NCI-H510A (cell line): ENCODE measurements at places on chromosomes 3 and 15.
A peak's percentile ranks its signal among the peaks of the same experiment; 100 is the strongest.

DNA sequence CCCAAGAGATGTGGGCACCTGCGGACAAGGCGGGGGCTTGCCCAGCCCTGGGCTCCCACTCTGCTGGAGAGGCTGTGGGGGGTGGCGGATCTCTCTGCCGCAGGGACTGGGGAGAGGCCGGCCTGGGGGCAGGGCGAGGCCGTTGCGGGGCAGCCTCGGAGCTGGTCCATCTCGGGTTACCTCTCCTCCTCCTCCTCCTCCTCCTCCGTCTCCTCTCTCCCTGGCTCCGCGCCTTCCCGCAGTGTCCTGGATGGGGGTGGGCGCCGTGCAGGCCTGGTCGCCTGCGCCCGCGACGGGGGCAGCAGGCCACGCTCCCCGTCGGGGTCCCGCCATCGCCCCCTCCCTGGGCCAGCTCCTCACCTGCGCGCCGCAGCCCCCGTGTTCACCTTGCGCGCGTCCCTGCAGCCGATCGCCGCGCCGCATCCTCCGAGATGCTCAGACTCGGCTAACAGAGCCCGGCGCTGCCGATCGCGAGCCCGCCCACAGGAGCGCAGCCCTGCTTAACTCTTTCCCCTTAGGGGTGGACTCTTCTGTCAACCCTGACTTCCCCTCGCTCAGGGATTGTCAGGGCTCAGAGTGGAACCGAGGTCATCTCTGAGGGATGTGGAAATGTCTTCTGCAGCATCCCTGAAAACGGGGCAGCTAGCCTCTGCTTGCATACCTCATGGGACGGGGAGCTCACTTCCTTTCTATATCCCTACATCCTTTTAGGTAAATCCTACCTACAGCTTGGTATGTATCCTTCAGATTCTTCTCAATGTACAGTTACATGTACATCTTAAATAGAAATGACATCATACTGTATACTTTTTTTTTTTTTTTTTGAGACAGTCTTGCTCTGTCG is at the start of gene PRRT3:
TSS of gene PRRT3 (minus strand) at position 447 of the 844 bp plus-strand sequence. CDS start 2,293 bp downstream, outside the sequence.
- DNase-seq, result no peak

DNA sequence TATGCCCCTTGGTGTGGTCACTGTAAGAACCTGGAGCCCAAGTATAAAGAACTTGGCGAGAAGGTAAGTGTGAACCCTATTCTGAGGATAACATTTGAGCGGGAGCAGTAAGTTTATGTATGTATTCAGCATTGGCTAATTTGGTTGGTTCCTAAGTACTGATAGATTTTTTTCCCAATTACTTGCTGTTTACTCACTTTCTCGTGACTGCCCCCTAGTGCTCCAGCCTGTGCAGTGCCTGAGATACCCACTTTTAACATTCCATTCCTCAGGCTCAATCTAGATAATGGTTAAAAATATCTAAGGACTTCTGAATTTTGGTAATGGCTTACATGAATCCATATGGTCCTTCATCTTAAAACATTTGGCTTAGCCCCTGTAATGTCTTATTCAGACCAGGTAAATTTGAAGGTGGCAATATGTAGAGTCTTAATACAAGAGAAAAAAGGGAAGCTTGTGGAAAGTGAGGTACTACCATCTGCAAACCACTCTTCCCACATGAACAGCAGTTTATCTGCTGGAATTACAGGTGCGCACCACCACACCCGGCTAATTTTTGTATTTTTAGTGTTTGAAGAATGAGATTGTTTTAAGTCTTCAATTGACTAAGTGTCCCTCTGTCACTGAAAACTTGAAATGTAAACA is 7.1 kb downstream of the ELL3 start:
- DNase-seq, result no peak

GRCh38 chr15:34952481-34952880 is 17.1 kb downstream of the AQR start:
- no peak for DNase-seq

DNA sequence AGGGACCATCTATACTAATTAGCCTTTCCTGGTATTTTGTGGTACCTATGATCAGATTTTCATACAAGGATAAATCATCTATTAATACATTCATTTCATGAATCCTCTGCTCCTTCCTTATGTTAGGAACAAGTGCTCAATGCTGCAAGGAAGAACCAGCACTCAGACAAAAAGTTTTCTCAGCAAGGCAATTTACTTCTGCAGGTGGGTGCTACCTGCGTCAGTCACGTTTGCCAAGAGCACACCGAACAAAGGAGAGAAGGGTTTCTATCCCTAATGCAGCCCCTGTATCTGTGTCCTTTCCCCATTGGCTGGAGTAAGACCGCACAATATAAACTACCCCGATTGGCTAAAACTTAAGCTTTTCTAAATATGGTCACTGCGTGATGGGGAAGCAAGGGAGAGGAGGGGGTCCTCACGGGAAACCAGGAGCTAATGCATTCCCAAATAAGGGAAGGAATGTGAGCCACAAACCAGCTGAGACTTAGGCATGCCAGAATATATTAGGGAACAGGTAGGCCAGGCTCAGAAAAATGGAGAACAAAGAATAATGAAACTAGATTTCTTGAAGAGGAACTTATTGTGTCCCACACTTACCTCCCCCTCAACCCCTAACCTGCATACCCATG is 76.5 kb downstream of the AQR start:
- DNase-seq, result no peak

DNA sequence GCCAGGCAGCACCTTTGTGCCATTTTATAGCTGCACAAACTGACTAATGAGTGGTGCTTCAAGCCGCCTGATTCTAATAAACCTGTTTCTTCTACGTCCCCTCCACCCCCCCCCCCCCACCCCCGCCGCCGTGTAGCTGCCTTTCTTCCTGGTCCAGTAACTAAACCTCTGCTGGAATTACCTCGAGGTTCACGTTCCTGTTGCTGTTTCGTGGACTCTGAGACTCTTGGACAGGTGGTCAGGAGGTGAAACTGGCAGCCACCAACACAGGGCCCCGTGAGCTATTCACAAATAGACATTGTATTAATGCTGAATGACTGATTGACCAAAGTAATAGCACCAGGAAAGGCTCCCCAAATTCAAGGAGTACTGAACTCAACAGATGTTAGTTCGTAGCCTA is 73.9 kb downstream of the TRIM69 start:
- no peak for DNase-seq

DNA sequence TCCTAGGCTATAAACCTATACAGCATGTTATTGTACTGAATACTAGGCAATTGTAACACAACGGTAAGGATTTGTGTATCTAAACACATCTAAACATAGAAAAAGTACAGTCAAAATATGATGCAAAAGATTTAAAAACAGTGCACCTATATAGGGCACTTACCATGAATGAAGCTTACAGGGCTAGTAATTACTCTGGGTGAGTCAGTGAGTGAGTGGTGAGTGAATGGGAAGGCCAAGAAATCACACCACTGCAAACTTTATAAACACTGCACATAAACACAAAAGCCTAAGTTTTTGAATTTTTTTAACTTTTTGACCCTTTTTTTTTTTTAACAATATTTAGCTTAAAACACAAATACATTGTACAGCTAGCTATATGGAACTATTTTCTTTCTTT is 204.7 kb upstream of the CTNNB1 start:
- no peak for DNase-seq

- no peak for DNase-seq
Measured at GRCh38 chr3:112811131-112811884, 35.4 kb downstream of the CD200R1L start.

DNA sequence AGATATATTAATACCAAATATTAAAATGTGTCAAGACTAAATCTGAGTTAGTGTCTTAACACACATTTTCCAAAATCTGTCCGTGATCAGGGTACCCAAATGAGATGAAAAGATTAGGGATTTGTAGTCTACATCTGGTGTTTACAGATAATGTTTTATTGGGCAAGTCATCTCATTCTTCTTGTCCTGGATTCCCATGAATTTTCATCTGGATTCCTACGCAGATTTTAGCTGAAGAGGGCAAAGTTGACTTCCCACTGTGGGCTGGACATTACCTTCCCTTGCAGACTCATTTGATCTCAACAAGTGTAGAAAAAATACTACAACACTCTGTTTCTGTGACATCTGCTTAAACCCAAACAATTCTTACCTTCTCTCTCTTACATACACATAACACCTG is 79.1 kb downstream of the CEP63 start:
- DNase-seq, result no peak

- DNase-seq, result no peak
Measured at GRCh38 chr15:69039516-69040225, 25.2 kb downstream of the NOX5 start.

GRCh38 chr15:90266061-90266431 is 574 bp downstream of the NGRN start:
- no peak for DNase-seq

GRCh38 chr15:69664572-69665571 is 212.3 kb downstream of the RPLP1 start:
- DNase-seq, result no peak

DNA sequence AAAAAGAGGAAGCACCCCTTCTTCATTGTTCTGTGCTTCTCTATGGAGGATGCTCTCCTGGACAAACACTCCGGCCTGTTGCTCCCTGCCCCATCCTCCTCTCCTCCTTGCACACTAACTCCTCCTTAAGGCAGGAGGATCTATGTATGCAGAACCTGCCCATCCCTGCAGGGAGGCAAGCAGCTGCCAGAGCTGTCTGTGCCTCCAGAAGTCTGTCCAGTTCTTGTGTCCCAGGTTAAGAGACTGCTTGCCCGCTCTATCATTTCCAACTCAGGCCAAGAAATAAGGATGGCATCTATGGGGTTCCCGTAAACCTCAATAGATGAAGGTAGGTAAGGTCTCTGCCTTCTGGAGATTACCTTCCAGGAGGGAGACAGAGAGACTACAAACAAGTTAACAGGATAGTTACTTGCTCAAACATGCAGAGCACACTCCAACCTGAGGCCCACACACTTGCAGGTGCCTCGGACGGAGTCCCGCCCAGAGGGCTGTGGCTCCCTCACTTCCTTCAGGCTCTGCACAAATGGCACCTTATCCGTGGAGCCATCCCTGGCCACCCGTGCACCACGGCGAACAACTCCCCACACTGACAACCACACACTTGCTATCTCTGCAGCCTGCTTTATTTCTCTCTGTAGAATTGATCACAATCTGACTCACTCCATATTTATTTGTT is 6.9 kb downstream of the XXYLT1 start:
- DNase-seq, result no peak

DNA sequence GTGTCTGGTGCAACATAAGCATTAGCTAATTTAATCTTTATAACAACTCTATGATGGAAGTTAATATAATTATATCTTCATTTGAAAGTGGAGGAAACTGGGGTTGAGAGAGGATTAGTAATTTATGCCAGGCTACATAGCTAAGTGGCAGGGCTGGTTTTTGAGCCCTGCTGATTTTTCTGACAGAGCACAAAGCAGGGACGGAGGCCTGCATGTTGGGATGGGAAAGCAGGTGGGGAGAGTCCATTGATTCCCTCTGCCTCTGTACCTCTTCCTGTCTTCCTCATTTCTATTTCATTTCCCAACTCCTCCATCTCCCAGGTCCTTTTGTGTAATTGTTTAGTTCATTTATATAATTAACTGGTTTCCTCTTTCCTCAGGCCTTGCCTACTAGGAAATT is 251.6 kb upstream of the ZPLD1 start:
- no peak for DNase-seq

GRCh38 chr3:107211608-107212007 is 165.6 kb upstream of the CCDC54 start:
- no peak for DNase-seq

DNA sequence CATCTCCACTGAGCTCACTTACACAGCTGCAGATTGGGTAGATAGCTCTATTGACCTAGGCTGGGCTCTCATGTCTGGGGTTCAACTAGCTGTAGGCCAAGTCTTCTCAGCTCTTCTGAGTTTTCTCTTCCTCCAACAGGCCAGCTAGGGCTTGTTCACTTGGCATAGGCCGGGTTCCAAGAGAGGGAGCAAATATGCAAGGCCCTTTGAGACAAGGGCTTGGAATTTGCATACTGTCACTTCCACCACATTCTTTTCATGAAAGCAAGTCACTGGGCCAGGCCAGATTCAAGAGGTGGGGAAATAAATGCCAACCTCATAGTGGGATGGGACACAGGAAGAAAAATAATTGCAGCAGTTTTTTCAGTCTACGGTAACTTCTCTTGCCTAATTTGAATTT is 25.2 kb downstream of the PIGB start:
- DNase-seq, result no peak

DNA sequence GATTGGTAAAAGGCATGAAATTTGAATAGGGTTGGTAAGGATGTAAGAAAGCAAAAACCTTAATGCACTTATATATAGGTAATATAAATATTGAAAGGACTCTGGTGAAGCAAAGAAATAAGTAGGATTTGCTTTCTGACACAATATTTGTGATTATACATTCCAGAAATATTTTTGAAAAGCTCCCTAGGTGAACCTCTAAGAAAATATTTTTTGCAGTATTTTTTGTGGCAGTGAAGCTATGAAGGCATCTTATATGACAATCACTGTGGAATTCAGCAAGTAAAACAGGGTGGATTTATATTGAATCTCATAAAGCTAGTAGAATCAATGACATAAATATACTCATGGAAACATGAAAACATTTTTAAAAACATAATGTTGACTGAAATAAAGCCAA is 119.6 kb upstream of the EPHA3 start:
- no peak for DNase-seq

DNA sequence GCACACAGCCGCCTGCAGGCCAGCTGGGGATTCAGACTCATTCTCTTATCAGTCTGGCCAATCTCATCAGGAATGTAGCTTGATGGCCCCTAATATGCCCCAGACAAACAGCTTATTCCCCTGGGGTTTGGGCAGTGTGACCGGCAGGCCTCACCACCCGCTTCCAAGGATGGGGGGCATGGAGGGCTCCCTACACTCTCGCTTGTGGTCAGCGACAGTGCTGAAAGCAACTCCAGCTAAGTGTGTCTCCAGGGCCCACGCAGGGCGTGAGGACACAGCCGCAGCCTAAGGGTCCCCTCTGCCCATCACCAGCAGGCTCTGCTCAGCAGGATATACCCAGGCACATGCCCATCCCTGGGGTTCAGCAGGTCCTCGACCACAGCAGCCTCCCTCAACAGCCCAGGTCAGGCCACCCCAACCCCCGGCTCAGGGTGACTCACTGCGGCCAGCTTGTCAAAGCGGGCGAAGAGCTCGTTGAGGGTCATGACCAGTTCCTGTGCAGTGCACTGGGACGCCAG is 116.7 kb downstream of the ADCY5 start:
- DNase-seq, result no peak

DNA sequence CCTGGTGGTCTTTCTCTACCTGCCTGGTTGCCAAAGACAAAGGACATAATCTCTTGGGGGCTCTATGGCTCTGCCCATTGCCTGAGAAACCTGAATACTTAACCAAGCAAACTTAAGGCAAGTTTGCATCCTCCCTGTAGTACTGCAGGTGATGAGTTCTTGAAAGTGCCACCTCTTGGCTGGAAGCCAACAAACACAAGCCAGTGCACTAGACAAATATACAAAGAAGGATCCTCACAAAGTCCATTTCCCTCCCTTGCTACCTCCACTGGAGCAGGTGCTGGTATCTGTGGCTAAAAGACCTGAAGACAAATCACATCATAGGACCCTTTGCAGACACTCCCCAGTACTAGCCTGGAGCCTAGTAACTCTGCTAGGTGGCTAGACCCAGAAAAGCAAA is 772.3 kb downstream of the SI start:
- peak; percentile 14 for DNase-seq
